ENCODE measurements at places on chromosomes 16 and 17.
A peak's percentile ranks its signal among the peaks of the same experiment; 100 is the strongest.

DNA sequence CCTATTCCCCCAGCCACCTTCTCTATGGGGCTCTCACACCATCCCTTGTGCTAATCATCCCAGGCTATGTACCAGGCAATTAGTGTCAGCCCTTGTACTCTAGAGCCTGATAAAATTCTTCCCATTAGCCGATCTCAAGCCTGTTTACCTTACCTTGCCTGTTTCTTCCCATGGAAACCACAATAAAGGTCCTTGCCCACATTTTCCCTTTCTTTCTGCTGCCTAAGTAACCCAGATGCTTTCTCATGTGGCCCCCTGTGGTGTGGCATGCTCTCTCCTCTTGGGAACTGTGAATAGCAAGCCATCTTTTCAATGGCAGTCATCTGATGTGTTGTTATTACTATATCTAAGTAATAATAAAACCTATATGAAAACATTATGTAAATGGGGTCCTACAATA is 265.8 kb upstream of the ELAC2 start:
- no peak for DNase-seq

DNA sequence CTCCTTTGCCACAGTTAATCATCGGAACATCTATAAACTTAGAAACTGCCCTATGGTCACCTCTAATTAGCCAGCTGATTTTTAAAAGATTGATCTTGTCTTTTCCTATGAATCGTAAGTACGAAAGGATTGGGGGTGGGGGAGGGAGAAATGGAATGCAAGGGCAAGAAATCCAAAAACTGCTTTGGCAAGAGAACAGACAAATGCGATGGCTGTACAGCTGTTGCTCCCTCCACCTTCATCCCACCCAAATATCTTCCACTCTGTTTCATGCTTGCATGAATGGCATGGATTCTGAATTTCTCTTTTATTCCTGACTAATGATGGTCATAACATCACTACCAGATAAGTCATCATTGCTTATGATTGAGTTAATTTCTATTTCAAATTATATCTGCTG is 165.7 kb downstream of the STX8 start:
- no peak for DNase-seq

- DNase-seq = peak; percentile 96
These were observed 26.0 kb downstream of the NECAB2 start for GRCh38 chr16:83994087-83994486.

DNA sequence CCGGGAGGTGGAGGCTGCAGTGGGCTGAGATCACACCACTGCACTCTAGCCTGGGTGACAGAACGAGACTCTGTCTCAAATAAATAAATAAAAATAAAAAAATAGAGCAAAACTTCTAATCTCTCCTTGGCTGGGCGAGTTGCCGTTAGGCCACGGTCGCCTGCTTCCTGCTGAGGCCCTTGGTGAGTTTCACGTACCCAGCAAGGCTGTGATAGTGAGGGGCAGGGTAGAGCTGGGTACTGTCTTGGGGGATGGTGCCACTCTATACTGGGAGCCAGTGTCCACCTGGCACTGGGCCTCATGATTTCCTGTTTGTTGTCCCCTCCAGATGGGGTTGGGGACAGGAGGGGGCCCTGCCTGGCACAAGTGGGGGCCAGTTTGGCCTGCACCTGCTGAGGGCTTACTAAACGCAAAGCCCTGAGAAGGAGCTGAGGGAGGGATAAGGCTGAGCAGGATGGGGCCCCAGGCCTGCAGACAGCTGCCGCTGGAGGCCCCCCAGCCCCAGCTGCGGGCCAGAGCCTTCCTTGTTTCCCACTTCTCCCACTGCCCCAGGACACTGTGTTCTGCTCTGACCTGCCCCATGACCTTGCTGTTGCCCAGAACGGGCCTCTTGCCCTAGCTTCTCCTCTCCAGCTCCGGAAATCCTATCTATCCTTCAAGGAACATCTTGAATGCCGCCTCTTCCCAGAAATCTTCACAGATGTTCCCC is 25.4 kb downstream of the GJD3 start:
- no peak for DNase-seq

GRCh38 chr16:30946671-30947540 is 2.0 kb upstream of the ORAI3 start:
- no peak for DNase-seq

- DNase-seq = no peak
These were observed 60.7 kb upstream of the GRIN2A start for GRCh38 chr16:10242916-10243315.

GRCh38 chr16:53827741-53828140 is 123.8 kb downstream of the FTO start:
- no peak for DNase-seq

GRCh38 chr17:31738488-31738887 is 120.6 kb downstream of the COPRS start:
- no peak for DNase-seq

DNA sequence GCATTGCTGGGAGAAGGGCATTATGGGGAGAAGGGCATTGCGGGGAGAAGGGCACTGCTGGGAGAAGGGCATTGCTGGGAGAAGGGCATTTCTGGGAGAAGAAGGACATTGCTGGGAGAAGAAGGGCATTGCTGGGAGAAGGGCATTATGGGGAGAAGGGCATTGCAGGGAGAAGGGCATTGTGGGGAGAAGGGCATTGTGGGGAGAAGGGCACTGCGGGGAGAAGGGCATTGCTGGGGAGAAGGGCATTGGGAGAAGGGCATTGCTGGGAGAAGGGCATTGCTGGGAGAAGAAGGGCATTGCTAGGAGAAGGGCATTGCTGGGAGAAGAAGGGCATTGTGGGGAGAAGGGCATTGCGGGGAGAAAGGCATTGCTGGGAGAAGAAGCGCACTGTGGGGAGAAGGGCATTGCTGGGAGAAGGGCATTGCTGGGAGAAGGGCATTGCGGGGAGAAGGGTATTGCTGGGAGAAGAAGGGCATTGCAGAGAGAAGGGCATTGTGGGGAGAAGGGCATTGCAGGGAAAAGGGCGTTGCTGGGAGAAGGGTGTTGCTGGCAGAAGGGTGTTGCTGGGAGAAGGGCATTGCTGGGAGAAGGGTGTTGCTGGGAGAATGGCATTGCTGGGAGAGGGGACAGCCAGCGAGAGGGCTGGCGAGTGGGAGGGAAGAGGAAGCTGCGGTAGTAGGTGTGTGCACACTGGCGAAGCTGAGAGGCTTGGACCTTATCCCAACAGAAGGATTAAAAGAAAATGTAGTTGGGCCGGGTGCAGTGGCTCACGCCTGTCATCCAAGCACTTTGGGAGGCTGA is 4.6 kb upstream of the PYDC1 start:
- DNase-seq = no peak

- DNase-seq = no peak
These were observed 3.5 kb downstream of the GDPD1 start for GRCh38 chr17:59223813-59224212.

GRCh38 chr17:69854225-69854780 is 220.7 kb upstream of the KCNJ16 start:
- DNase-seq = no peak

- no peak for DNase-seq
These were observed 19.1 kb downstream of the SDR42E2 start for GRCh38 chr16:22181426-22181825.

DNA sequence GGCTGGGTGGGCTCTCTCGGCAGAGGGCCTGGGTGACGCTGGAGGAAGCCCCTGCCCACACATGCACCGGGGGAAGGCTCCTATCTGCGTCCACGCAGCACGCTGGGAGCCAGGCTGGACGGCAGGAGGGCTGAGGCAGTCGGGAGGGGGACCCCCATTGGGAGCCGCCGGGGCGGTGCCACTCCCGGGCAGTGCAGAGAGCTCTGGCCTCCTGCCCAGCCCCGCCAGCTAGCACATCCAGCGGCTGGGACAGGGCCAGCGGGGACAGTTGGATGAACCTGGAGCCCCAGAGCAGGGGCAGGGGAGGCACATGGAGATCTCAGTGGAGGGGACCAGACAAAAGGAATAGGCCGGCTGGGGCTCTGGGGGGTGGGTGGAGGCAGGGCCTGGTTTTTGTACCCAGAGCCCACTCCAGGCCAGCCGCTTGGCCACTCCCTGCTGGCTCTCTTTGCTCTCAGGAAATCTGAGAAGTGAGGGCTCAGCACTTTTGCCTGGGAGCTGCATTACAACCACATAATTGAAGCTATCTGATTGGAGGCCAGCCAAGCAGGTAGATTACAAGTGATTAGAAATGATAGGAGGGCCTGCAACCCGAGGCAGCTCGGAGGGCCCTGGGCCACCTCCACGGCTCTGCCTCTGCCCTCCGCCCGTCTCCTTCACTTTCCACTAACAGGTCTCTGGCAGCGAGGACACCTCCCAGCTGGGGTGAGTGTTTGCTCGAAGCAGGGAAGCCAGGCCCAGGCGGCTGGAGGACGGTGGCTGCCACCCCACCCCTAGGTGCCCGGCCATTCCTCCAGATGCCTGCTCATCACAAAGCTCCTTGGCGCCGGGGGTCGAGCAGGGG is 40.1 kb downstream of the ENGASE start:
- DNase-seq = no peak

- no peak for DNase-seq
These were observed 184.4 kb upstream of the CACNG5 start for GRCh38 chr17:66650544-66650877.
